ENCODE measurements at places on chromosomes 6 and 20.

DNA sequence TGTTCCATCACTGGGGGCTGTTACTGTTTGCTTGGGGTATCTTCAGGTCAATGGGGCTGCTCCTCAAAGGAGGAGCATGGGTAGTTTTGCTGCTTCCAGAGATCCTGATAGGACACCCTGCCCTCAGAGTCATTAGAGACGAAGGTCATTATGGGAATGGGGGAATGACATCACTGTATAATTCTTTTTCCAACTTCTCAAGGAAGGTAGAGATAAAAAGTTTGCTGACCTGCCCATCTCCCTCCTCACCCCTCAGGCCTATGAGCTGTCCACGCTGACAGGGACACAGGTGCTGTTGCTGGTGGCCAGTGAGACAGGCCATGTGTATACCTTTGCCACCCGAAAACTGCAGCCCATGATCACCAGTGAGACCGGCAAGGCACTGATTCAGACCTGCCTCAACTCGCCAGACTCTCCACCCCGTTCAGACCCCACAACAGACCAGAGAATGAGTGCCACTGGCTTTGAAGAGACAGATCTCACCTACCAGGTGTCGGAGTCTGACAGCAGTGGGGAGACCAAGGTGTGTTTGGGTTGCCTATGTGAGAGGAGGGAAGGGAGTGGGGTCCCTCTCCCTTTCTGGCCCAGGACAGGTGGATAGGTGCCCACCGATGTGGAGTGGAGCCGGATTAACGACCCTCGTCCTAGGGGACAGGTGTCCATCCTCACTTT lies 2.7 kb downstream of the SRF start:
- no peak for DNase-seq

- no peak for DNase-seq
These were observed 89.2 kb downstream of the TXNDC5 start for GRCh38 chr6:7821426-7821825.

DNA sequence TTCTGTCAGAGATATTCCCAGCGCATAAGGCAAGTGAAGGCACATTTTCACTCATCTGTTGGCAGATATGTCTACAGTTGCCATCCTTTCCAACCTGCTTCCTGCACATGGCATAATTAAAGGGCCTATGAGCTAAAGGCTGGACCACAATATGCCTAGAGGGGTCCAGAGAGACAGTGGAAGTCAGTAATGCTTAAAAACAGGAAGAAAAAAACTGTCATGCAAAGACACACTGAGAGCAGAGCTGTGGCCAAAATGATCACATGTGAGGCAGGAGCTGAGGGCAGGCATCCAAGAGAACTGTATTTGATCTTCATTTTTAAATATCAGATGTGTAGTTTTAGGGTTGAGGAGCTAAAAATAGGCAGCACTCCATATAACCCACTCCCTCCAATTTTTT lies 125.0 kb upstream of the BACH2 start:
- no peak for DNase-seq

DNA sequence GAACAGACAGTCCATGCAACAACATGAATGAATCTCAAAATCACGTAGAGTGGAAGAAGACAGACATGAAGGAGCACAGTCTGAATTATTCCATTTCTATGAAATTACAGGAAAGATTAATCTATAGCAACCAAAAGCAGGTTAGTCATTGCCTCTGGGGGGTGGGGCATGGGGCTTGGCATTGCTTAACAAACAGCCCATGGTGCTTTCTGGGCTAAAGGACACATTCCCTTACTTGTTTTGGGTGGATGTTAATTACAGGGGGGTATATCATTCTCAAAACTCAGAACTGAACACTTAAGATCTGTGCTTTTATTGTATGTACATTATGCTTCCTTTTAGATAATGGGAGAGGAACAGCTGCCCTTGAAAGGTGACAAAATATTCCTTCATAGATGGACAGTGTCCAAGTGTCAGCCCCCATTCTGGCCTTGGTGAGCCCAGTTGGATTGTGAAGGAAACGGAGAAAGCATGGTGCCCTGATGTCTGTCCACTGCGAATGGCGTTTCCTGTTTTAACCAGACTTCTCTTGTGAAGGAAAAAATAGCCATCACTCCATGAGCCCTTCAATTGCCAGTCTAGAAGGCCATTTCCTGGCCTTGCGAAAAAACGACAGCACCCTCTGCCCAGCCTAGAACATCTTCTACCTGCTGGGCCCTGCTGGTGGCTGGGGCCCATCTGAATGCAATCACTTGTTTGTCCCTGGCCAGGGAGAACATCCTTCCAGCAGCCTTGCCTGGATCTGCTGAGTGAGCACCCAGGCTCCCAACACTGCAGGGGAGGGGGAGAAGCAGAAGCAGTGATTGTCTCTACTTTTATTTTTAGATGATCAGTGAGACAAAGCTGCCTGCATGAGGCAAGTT lies 179.7 kb downstream of the BCAS1 start:
- no peak for DNase-seq

- no peak for DNase-seq
These were observed 84.3 kb upstream of the IFNGR1 start for GRCh38 chr6:137303441-137303840.

GRCh38 chr6:148932731-148933130 lies 185.9 kb downstream of the UST start:
- DNase-seq = no peak

DNA sequence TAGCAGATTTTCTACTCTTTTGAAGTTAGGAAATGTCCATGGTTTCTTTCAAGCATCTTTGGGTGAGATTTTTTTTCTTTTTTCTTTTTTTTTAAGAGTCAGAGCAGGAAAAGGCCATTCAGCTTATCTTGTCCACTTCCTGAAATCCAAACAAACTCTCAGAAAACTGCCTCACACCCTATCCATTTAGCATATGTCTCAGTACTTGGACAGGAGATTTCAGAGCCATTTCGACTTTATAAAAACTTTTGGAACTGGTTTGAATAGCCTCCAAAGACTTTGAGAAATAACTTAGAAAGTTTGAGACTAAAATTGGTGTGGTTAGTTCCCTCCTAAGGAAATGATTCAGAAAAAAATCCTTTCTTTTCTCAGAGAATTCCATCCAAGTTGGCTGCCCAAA lies 125.1 kb downstream of the MYLK4 start:
- DNase-seq = no peak

- DNase-seq = no peak
These were observed 17.4 kb upstream of the ADGRG6 start for GRCh38 chr6:142284419-142284818.

- no peak for DNase-seq
These were observed 13.4 kb upstream of the CHRNA4 start for GRCh38 chr20:63374504-63374903.
